ENCODE measurements at places on chromosomes 11 and 22.

GRCh38 chr11:115255006-115255762 lies 249.0 kb downstream of the CADM1 start:
- no peak for DNase-seq

DNA sequence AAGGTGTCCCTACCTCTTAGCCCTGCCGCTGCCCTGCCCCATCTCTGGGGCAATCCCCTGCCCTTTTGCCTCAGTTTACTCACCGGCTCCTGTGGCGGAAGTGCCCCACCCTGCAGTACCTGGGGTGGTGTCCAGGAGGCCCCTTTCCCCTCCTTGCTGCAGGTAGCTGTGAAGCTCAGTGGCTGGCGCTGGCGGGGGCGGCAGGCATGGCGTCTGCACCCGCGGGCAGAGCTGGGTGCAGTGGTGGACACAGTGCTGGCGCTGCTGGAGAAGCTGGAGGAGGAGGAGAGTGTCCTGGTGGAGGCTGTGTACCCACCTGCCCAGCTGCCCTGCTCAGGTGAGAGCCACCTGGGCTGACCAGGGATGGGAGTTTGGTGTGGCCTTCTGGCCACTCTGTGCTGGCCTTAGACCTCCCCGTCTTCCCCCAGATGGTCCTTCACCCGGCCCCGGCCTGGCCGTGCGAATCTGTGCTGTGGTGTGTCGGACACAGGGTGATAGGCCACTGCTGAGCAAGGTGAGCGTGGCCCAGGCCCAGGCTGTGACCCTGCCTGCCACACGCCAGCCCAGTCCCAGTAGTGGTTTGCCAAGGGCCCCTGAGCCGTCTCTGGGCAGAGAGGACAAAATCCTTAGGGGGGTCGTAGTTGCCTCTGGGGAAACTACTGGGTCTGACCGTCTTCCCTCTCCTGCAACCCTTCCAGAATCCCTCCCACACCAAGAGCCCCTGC lies 4.0 kb downstream of the CARNS1 start:
- no peak for DNase-seq

DNA sequence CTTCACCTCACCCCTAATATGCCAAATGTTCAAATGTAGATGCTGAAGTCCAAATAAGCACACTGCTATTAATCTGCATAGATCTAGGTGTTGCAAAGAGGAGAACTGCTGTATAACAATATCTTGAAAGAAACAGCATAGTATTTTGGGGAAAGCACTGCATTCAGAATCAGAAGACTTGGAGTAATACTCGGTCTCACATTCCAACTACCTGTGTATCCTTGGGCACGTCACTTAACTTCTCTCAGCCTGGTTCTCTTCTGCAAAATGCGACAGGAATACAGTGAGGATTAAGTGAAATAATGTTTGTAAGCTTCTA lies 332 bp upstream of the HMGXB4 start:
- no peak for DNase-seq

GRCh38 chr22:37337204-37337943 lies 55.1 kb downstream of the CYTH4 start:
- no peak for DNase-seq

Measured in progenitor cell of endocrine pancreas (in vitro differentiated cells).